Activated CD4-positive, alpha-beta memory T cell treated with anti-CD3 and anti-CD28 coated beads, Interleukin-2, amount 10 ng/mL, durations not matched to agents 7 days and 5 days (primary cell): ENCODE measurements at places on chromosomes 3 and 15. TPM values are rescaled to one million over a fixed set of nuclear protein-coding genes. Genes with fewer than 3 reads are reported as not detected.

Gene GALNT15
- total RNA-seq: not detected

Gene TGM4
- not detected for total RNA-seq

- H3K36me3 ChIP-seq: no peaks in the 10 kb centered on the region
- H3K4me3 ChIP-seq: no peak overlapping the region
- H3K4me1 ChIP-seq: no peaks in the 10 kb centered on the region
- no peak for DNase-seq
- H3K27me3 ChIP-seq: no peaks in the 10 kb centered on the region
- H3K27ac ChIP-seq: no peak overlapping the region
Measured at GRCh38 chr3:178735032-178735674, 198.9 kb downstream of the KCNMB2 start.

DNA sequence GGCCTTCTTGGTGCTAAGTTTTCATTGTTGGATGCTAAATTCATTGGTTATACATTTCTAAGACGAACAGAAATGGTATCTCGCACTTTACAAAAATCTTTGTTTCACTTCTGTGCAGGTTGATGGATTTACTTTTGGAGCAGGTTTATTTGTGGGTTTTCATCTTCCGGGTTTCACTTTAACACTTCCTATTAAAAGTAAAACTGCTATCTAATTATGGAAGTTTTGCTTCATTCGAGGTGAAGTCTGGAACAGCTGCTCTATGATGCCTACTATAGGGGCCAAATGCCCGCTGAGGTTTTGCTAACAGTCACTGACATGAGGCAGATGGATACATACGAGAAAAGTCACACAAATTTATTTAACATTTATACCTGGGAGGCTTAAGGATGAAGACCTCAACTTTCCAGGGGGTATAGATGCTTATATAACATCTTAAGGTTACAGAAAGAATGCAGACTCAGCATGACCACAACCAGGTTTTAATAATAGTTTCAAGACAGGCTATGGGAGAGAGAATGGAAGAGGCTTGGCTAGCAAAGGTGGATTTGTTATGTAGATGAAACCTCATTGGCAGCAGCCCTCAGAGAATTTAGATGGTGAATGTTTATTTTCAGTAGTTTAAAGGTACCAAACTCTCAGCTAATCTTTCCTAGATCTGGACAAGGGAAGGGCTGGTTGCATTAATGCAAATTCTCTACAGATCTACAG lies 54.2 kb downstream of the OSTN start:
- DNase-seq: no peak
- H3K27me3 ChIP-seq: no peaks in the 10 kb centered on the region
- H3K4me3 ChIP-seq: no peak overlapping the region
- no peaks in the 10 kb centered on the region for H3K36me3 ChIP-seq
- no peak overlapping the region for H3K27ac ChIP-seq
- H3K4me1 ChIP-seq: no peaks in the 10 kb centered on the region

DNA sequence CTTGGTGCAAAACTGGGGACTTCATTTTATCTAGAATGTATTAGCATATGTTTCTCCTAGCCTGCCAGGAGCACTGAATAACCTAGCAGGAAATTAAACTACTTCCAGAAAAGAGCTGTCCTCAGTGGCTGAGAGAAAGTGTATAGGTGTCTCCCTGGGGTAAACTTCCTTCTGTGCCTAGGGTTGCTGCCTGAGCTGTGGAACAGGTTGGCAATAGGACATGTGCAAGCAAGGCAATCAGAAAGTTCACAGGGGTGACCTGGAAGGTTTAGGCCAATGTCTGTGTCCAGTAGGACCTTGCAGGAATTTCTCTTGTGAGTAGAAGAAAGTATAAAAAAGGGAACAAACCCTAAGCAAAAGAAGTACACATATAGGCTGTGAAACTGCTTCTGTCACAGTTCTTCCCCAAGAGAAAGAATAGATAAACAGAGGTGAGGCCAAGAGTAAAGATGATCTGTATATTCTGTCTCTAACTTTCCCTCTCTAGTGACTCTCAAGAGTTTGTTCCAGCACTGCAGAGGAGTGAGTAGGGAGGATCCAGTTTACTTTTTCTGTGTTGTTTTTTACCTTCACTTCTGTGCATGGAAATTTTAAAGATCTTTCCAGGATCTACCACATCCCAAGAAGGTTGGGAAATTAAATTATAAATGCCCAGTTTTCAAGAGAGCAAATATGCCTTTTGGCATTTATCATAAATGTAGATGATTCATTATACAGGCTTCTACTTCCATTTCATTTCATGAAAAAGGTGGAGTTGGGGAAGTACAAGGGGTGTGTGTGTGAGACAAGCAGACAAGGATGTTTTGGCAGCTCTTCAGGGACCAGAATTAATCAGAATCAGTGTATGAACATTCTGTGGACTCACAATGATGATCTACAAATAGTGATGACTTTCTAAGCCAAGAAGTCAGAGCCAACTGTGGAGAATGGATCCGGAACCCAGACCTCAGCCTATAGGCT lies 155.2 kb downstream of the RBPMS2 start:
- H3K27ac ChIP-seq: peak overlapping the region; percentile 17
- peaks cover 22% of the 10 kb centered on the region for H3K36me3 ChIP-seq
- H3K4me3 ChIP-seq: no peak overlapping the region
- no peaks in the 10 kb centered on the region for H3K27me3 ChIP-seq

- peaks cover 20% of the 10 kb centered on the region for H3K36me3 ChIP-seq
- no peaks in the 10 kb centered on the region for H3K27me3 ChIP-seq
- DNase-seq: no peak
Measured at GRCh38 chr3:143795874-143796273, 52.4 kb downstream of the SLC9A9 start.

DNA sequence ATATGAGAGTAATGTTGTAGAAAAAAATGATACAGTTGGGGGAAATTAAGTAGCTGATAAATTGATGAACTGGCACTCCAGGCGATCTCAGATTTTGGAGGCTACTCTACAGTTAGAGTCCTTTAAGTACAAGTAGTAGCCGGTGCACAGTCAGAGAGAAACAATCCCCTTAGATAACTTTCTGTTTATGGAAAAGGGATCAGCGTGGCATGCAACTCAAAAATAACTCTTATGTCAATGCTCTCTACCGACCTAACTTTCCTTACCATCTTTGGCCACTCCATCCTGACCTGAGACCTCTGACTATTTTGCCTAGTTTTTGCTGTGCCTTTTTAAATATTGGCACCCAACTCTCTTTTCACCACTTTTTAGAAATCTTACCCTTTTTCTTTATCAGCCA lies 299.6 kb downstream of the UNC13C start:
- H3K4me3 ChIP-seq: no peak overlapping the region
- no peaks in the 10 kb centered on the region for H3K4me1 ChIP-seq
- no peak overlapping the region for H3K27ac ChIP-seq
- DNase-seq: no peak
- H3K27me3 ChIP-seq: no peaks in the 10 kb centered on the region

DNA sequence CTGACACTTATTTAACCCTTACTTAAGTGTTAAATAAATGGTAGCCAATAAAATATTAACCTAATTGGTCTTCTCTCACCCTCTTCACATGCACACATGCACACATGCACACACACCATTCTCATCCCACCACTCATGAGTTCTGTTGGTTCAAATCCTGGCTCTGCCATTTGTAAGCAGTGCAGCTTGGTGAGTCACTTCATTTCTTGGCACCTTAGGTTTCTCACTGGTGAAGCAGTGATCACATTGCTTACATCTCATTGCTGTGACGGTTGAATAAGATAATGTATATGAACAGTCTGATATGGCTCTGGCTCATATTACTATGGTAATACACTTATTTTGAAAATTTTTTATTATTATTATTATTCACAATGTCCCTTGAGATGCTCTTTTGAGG lies 33.8 kb downstream of the RIOX2 start:
- H3K36me3 ChIP-seq: peaks cover 71% of the 10 kb centered on the region
- no peak for DNase-seq
- H3K4me1 ChIP-seq: peaks cover 17% of the 10 kb centered on the region
- H3K27ac ChIP-seq: no peak overlapping the region
